ENCODE measurements at places on chromosomes 12 and 14.

DNA sequence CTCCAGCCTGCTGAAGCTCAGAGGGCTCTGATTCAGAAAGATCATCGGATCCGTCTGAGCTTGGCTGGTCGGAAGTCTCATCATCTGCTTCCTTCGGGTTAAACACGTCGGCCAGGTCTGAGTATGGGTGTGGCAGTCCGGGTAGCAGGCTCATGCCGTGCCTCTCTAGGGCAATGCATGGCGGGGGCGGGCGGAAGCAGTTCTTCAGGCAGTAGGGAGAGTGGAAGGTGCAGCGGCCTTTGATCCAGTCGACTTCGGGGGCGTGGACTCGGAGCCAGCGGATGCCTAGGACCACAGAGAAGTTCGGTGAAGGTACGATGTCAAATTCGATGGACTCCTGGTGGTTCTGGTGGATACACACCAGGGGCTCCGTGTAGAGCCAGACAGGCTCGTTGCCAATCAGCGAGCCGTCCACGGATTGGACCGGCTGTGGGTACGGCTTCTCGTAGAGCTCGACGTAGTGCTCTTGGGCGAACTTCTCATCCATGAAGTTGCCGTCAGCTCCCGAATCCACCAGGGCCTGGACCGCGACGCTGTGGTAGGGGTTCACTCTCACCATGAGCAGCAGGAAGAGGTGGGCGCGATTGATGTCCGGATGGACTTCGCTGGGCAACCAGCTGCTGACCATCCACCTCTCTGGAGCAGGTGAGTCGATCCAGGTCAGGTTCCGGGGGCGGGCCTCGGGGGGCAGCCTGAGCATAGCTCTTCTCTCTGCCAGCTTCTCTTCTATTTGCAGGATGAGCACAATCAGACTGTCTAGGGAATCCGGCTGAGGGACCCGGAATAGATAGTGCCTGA is 20.3 kb downstream of the RTL1 start:
- no peak for DNase-seq

DNA sequence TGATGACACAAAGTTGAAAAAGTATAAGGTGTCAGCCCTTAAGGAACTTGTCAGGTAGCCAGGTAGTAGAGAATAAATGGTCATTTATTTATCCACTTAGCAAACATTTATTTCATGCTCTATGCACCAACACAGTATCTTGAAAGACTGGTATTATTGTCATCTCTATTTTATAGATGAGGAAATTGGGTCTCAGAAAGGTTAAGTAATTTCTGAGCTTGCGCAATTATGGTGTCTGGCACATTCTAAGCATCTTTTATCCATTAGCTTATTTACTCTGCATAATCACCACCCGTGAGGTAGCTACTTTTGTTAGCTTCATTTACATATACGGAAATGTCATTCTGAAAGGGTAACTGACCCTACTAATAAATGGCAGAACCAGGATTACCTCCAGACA is 2.5 kb upstream of the UTP20 start:
- DNase-seq, result no peak

GRCh38 chr12:132345126-132345525 is 15.7 kb upstream of the GALNT9 start:
- DNase-seq, result no peak

- DNase-seq, result no peak
Measured at GRCh38 chr14:36522972-36523715, 3.1 kb upstream of the NKX2-1 start.

DNA sequence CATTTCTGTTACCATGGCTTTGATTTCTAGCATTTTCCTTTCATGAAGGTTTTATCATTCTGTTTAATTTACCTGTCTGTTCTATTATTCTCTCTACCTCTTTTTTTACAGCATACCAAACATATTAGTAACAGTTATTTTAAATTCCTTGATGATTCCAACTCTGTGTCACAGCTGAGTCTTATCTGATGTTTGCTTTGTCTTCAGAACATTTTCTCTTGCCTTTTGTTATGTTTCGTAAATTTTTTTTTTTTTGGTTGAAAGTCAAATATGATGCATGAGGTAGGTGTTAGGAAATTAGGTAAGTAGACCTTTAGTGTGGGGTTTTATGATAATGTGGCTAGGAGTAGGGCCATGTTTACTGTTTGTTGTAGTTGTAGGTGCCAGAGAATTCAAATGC is 496.4 kb downstream of the FOXG1 start:
- no peak for DNase-seq

DNA sequence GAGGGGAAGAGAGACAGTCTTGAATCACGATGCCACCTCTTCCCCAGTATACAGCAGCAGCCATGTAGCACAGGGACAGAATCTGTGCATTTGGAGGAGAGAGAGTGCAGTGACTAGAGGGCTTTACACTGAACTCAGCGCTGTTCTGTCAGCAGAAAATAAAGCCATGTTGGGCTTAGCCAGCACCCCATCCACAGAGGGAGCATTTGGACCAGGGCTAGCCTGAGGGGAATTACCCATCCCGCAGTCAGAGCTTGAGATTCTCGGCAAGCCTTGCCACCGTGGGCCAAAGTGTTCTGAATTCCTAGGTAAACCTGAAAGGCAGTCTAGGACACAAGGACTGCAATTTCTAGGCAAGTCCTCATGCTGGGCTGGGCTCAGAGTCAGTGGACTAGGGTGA is 120.4 kb upstream of the CNOT2 start:
- no peak for DNase-seq

- no peak for DNase-seq
Measured at GRCh38 chr12:102976609-102977280, 19.3 kb downstream of the ASCL1 start.

GRCh38 chr12:118925826-118926225 is 55.5 kb upstream of the SRRM4 start:
- DNase-seq, result no peak

DNA sequence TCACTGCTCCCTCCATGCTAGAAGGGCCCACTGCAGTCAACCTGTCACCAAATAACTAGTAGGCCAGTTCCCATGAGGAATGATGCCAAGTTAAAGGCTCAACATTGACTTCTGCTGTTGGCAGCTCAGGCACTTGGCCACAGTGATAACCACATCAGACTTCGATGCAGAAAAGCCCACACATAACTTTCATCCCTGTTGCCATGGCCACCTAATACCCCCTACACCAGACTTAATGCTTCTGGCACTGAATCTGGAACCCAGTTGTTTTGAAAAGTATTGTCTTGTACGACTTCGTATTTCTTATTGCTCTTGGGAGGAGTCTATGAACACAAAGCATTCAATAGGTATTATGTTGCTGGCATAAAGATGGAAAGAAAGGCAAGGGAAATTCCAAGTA is 44.3 kb upstream of the HELB start:
- DNase-seq, result no peak

DNA sequence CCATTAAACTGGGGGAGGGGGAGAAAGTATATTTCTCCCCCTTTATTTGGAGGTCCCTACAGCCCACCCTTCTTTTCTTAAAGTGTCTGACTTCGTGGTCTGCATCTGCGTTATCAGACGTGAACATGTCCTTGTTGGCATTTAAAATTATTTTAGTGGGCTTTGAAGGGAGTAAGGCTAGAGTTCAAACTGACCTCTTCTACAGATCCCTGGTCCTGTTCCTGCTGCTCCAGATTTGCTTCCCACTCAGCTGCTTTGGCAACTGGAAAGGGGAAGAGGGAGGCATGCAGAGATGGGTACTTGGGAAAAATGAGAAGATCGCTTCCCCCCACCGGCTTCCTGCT is 611 bp upstream of the SIX6 start:
- DNase-seq, result no peak

- no peak for DNase-seq
Measured at GRCh38 chr12:94603434-94604365, 46.7 kb downstream of the TMCC3 start.

GRCh38 chr14:48584031-48584430 is 908.6 kb upstream of the MDGA2 start:
- no peak for DNase-seq

DNA sequence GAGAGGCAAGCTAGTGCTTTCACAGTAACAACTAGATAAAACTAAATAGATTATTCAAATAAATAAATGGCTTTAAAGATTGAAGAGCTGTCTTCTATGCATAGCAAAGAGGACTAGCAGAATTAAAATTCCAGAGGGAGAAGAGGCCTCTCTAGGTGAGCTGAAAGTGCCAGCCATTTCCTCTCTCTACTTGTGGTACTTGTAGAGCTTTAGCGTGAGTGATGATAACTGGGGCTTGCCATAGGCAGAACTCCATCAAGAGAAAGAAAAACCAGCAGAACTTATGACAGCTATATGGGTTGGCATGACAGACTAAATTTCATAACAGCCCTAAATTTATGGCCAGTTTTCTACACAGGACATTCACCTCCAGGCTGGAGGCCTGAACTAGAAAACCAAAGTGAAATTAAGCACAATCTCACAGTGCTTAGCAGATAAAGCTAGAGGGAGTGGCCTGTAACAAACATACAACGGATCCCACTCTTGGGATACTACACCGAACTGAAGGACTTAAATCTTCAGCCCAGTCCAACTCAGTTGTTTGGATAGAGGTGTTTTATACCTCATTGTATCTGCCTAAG is 11.0 kb downstream of the SPTLC2 start:
- no peak for DNase-seq

DNA sequence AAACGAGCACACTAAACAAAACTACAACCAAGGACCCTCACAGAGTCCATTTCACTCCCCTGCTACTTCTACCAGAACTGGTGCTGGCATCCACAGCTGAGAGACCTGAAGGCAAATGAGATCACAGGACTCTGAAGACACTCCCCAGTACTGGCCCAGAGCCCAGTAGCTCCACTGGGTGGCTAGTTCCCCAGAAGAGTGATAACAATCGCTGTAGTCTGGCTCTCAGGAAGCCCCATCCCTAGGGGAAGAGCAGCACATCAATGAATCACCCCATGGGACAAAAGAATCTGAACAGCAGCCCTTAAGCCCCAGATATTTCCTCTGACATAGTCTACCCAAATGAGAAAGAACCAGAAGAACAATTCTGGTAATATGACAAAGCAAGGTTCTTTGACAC is 190.7 kb upstream of the BMP4 start:
- no peak for DNase-seq

- no peak for DNase-seq
Measured at GRCh38 chr14:55373784-55374705, 37.6 kb downstream of the ATG14 start.

DNA sequence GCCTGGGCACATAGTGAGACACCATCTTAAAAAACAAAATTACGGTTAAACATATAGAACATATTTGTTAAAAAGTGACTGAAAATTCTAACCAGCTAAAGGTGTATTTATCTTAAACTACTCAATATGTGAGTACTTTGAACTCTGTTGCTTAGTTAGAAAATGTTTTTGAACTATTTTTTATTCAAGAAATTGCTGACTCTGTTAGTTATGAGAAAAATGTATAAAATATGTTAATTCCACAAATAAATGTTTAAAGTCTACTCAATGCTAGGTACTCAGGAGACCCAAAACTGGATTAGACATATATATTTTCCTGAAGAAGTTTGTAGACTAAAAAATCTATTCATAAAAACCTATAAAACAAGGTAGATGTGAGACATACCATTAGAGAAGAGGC is 23.0 kb upstream of the GPR33 start:
- no peak for DNase-seq

- no peak for DNase-seq
Measured at GRCh38 chr12:54304187-54304810, 3.5 kb upstream of the NFE2 start.

DNA sequence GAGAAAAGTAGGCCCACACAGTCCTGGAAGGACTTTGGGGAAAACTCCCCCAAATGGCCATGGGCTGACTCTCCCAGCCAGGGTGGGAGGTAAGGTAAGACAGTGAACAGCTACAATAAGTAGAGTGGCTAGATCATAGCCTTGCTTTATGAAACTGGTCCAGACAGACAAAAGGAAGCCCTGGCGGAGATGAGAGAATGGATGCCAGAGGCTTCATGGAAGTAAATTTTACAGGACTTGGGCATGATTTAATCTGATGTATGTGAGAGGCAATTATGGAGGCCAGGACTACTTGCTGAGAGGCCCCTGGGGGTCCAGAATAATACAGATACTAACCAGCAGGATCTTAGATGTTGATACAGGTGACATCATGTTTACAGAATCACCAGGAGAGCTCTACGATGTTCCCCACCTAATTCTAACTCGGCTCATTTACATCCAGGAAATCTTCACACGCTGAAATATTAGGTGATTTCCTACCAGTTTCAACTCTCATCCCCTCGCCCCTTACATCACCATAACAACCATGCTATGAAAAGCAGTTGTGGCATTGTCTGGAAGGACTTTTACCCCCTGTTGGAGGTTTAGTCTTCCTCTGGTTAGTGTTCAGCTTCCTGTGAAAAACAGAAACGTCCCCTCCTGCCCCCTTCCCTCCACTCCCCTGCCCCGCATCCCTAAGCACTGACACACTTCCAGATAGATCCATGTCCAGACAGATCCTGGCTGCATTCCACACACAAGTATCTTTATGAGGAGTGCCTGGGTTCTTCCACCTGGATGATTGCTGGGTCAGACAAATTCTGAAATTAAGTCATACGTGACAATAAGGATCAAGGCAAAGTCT is 39.5 kb upstream of the NT5DC3 start:
- DNase-seq, result peak; percentile 48

GRCh38 chr12:113949321-113950305 is 16.5 kb downstream of the RBM19 start:
- no peak for DNase-seq

- no peak for DNase-seq
Measured at GRCh38 chr12:14950982-14951746, 10.2 kb downstream of the ARHGDIB start.

DNA sequence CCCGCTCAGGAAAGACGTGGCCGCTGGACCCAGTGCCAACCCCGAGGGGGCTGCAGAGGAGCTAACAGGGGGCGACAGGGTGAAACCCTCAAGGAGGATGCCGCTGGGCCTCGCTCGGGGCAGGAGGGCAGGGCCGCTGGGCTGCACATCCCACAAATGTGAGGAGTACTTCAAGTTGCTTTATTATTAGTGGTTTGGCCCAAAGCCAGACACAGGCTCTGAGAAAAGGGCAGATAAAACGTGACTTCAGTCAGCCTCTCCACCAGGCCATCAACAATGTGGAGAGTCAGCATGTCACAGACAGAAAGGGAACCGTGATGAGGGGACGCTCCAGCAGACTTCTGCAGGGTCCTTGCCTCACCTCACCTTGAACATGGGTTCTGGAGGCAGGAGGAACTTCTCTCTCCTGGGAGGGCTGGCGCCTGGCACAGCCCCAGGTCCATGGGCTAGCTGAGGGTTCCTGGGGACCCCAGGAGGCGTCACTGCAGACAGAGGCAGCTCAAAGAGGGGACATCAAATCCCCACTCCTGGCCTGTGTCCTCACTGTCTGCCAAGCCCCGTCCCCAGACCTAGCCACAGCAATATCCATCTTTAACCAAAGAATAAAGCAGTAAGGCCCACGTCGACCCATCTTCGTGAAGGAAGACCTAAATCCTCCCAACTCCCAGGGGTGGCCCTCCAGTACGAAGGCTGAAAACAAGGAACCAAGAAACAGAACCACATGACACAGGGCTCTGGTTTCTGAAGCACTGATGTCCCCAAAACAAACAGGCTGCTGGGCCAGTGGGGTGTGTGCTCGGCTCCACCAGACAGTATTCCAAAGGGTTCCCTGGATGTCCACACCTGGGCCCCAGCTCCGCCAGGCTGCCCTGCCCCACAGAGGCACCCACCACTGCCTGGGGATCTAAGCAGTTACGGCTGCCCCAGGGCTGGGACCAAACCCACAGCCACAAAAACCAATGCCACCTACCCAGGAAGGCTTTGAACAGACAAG is 35.1 kb downstream of the CCDC85C start:
- no peak for DNase-seq
